ENCODE measurements at places on chromosomes 4 and X. TPM values are rescaled to one million over a fixed set of nuclear protein-coding genes. Genes with fewer than 3 reads are reported as not detected.

INPP4B gene
- total RNA-seq: 5.4 TPM

ZCCHC13 gene
- total RNA-seq: not detected

KIT gene
- 1.6 TPM for total RNA-seq

CMC4 gene
- 18.8 TPM for total RNA-seq
